ENCODE measurements at places on chromosomes 1 and 21. TPM values are rescaled to one million over a fixed set of nuclear protein-coding genes. Genes with fewer than 3 reads are reported as not detected.

BTBD8 gene
- total RNA-seq: 2.1 TPM

POGK gene
- total RNA-seq: 23.7 TPM

RAD54L gene
- 3.1 TPM for total RNA-seq

HHAT gene
- total RNA-seq: 1.4 TPM

TRIM67 gene
- not detected for total RNA-seq
